Stimulated activated CD8-positive, alpha-beta memory T cell treated with anti-CD3 and anti-CD28 coated beads, Interleukin-7, amount 100 ng/mL, for 4 hours (primary cell): ENCODE measurements at places on chromosomes 2 and 18.

DNA sequence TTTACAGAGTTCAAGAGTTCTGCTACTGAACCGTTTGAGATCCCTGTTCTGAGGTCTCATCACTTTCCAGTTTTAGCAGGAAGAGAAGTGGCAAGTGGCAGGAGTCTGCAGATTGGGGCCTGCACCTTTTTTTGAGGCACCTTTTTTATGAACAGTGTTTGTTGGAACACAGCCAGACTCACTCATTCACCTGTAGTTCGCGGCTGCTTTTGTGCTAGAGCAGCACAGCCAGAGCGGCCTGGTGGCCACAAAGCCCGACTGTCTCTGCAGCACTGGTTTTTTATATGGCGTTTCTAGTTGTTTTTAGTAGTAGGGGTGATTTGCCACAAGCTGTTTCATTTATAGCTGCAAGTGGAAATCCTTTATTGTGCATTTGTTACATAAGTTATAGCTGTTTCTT, 8.6 kb downstream of the ACP1 start:
- DNase-seq, result no peak

DNA sequence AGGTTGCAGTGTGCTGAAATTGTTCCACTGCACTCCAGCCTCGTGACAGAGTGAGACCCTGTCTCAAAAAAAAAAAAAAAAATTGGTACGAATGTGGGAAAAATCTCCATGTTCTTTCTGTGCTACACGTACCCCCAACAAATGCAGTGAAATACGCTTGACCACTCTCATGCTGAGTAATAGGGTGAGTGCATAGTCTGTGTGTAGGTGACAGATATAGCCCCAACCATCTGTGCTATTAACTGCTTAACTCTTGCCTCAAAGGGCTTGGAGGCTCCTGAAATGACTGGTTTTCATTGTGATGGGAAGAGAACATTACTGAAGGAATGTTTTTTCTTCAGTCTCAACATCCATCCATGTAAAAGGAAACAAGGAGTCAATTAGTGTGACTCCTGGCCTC, 15.7 kb downstream of the LYPD1 start:
- DNase-seq, result no peak

DNA sequence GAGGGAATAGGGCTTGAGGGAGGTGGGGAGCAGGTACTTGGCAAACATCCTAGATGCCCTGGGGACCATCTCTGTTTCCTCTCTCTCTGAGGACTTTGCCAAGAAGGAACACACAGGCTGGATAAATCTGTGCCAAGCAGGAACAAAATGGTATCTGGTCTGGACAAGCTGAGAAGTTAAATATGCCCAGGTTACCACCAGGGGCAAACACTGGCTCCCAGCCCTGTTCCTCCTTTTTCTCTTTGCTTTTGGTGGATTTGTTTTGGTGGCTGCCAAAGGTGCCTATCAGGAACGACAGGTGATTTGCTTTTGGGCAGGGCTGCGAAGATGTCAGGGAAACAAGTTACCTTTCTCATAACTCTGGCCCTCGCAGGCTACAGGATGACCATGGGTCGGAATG, 227.5 kb upstream of the SMAD2 start:
- DNase-seq, result no peak

- no peak for DNase-seq
These were observed 1.2 kb downstream of the TFPI start for GRCh38 chr2:187552828-187553681.

DNA sequence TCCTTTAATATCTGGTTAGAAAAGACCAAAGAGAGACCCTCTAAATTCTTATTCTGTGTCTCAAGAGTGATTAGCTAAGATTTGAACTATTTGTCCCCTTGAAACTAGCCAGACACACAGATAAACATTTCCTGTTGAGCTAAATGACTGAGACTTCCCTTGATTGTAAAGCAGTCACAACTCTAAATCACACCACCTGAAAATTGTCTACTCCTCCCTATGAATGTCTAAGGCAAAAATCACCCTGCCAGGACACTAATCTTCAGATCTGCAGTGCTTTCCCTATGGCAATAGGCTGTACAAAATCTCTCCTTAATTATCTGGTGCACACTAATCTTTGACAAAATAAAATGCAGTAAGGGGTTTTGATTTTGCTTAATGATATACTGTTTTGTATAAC, 200.5 kb upstream of the GULP1 start:
- no peak for DNase-seq

DNA sequence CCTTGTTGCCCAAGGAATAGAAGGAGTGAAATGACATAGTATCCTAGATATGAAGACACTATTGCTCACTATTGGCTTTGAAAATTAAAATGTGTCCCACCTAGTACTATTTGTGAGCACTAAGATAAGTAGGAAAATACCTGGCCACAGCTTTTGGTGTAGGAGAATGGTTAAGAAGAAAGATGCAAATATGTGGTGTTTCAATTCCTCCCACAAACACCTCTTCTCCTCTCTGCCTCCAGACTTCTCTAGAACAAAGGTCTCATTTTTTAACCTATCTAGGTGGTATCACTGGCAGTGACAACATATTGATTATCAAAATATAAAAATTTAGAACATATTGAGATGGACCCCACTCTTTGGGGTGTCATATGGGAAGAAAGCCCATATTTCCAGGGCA, 929.9 kb upstream of the FANCL start:
- no peak for DNase-seq

- DNase-seq, result no peak
These were observed 41.4 kb upstream of the CTDP1 start for GRCh38 chr18:79637921-79638909.

DNA sequence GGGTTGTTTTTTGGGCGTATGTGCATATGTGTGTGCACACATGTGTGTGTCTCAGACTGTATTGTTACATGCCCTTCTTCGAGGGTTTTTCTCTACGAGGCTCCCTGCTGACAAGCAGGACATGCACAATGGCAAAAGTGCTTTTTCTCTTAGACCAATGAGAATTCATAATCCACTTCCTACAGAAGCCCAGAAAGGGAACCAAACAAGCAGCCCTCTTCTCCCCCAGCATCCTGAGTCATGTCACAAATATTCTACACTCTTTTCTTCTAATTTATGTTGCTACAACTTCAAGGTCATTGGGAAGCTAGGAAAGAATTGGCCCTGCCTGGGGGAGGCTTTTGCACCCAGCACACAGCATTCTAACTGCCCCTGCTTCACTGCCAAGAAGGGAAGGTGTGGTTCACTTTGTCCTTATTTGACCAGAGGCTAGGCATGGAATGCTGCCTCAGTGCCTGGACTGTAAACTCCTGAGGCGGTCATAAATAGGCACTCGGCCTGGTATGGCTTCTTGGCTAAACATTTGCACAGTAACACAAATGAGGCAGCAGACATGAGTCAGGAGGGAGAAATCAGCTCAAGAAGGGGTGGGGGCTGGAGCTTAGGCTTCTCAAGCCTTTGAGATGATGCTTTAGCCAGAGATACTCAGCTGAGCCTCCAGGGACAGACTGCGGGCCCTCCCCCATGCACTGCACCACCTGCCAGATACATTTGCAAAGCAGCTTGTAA, 92.7 kb upstream of the KLF7 start:
- DNase-seq, result no peak

DNA sequence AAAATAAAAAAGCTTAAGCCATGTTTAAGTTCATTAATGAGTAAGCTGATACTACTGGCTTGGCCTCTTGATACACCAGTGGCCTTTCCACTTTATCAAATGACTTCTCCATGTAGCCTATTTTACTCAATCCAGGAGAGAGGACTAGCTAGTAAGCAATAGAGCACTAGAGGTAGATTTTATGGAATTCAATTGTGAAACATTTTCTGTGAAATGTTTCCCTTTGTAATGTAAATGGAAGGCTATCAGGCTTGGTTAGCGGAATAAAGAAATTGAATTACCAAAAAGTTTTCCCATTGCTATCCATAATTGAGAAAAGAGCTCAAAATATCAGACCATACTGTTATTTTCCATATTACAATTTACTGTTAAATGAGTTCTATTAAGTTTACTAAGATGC, 515.4 kb upstream of the CDH2 start:
- DNase-seq, result no peak

- no peak for DNase-seq
These were observed 119.3 kb upstream of the RBBP8 start for GRCh38 chr18:22813648-22814328.

- DNase-seq, result no peak
These were observed 178.1 kb upstream of the FSHR start for GRCh38 chr2:49332415-49332814.

DNA sequence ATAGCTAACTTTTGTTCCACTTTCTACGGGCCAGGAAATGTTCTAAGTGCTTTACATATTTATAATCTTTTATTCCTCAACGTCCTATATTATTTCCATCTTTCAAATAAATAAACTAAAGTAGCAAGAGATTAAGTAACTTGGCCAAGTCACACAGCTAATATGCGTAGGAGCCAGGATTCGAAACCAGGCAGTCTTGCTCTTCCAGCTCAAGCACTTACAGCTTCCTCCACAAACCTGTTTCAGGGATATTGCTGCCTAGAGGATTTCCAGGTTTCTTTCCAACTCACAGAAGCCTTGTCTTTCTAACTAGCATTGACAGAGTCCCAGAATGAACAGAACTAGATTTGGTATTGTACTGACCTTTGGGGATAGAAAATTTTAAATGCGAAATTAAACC, 102.5 kb downstream of the FIGN start:
- DNase-seq, result no peak

GRCh38 chr2:78984386-78984785, 41.1 kb upstream of the REG3G start:
- no peak for DNase-seq

DNA sequence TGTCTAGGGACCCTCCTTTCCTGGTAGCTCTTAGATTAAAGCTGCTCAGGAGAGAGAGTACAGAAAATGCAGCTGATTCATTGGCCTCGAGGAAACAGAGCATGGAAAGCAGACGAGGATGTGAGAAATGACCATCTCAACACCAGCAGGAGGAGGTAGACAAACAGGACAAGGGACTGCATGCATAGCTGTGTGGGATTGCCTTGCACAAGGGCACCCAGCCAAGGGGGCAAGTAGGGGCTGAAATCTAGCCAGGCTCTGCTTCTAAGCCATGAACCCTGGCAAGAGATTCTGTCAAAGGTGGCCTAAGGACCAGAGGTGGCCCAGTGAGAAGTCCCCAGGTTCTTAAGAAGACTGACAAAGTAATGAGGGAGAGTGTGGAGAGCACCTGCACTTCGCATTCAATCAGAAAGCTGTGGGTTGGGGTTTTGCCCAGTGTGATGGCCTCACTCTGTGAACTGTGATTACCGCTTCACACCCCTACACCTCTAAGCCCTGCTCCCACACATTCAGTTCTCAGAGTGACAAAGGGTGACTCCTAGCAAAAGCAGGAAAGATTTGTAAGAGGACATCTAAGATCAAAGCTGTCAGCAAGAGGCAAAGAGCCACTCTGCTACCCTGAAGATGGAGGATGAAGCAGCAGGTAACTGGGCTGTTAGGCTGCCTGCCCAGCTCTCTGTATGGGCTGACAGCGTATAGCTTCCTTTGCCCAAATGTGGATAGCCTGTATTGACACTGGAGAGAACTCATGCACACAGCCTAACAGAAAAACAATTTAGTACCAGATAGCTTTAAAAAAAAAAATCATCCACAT, 151.3 kb upstream of the PELI1 start:
- no peak for DNase-seq

GRCh38 chr2:105781274-105781978, 36.7 kb downstream of the NCK2 start:
- no peak for DNase-seq

DNA sequence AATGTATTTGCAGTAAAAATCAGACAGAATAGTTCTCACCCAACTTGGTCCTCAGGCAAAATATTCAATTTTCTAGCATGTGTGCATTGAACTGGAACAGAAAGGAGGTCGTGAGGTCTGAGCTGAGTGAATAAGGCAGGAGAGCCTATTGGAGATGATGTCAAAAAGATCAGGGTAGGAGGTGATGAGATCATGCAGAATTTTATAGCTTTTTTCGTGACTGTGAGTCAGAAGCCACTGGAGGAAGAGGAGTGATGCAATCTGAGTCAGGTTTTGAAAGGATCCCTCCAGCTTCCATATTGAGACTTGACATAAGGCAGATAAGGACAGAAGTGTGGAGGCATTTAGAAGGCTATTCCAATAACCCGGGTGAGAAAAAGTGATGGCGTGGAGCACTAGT, 299.5 kb upstream of the SOX11 start:
- DNase-seq, result no peak

GRCh38 chr2:39228413-39229209, 15.2 kb downstream of the CDKL4 start:
- no peak for DNase-seq

DNA sequence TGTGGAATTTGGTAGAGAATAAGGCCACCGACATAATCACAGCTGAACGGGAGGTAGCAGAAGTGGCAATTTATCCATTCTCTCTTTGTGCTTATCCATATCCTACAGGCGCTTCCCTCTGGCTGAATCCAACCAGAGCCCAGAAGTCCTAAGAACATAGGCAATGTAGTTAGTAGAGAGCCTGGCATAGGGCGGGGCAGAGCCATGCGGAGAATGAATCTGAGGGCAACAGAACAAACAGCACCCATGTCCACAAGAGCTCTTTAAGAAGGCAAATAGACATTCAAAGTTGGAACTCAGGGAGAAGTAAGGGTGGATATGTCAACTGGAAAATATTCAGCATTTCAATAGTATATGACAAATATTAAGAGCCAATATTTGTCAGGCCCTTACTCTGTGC, 305.9 kb upstream of the VWC2L start:
- no peak for DNase-seq

DNA sequence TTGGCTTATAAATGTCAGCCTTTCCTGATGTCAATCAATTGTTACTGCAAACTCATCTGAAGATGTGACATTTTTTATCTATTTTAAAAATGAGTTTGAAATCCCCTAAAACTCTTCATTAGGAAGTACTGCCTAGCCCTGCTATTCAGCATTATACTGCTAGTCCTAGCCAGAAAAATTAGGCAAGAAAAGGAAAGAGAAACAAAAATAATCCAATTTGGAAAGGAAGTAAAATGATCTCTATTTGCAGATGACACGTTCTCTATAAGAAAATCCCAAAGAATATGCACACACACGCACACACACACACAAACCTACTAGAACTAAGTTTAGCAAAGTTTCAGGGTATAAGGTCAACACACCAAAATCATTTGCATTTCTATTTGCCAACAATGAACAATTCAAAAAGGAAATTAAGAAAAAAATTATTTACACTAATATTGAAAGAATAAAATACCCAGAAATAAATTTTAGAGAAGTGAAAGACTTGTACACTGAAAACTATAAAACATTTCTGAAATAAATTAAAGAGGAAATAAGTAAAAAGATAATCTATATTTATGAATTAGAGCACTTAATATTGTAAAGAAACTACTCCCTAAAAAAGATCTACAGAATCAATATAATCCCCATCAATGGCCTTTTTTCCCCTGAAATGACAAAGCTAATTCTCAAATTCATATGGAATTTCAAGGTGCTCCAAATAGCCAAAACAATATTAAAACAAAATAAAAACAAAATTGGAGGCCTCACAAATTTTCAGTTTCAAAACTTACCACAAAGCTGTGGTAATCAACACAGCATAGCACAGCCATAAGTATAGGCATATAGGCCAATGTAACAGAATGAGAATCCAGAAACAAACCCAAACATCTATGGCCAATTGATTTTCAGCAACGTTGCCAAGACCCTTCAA, 433.7 kb upstream of the TRIB2 start:
- no peak for DNase-seq

- DNase-seq, result no peak
These were observed 310.3 kb downstream of the GULP1 start for GRCh38 chr2:188601927-188602326.
